ENCODE measurements at places on chromosomes 5 and 9. TPM values are rescaled to one million over a fixed set of nuclear protein-coding genes. Genes with fewer than 3 reads are reported as not detected.
A peak's percentile ranks its signal among the peaks of the same experiment; 100 is the strongest.

GRCh38 chr5:148792744-148793143 lies 33.7 kb upstream of the ADRB2 start:
- DNase-seq, result no peak

- DNase-seq, result no peak
Observed at GRCh38 chr5:157072508-157072907, 13.6 kb upstream of the HAVCR1 start.

- no peak for DNase-seq
Observed at GRCh38 chr5:43619380-43619779, 16.4 kb downstream of the NNT start.

- DNase-seq, result no peak
Observed at GRCh38 chr9:136712690-136713544, 545 bp downstream of the DIPK1B start.

DNA sequence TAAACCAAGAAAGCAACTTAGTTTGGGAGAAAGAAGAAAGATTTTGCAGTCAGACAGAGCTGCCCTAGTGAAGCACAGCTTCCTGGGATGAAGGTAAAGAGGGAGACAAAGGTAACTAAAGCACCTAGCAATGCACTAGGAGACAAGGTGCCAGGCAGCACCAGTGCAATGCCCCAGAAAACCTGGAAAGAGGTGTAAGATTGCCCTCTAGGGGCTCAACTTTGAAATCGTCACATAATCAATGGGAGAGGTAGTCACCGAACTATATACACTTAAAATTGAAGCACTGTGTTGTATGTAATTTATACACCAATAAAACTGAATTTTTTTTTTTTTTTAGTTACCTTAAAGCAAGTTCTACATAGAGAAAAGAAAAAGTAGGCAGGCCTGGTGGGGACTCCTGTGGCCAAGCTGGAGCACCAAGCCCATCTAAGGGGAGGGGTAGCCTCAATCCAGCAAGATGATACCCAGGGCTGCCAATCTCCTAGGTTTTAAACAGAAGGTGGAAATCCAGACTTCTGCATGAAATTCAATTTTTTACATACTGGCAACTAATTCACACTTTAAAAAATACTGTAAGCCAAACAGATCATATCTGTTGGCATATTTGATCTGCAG lies 48.2 kb downstream of the CDK5RAP2 start:
- DNase-seq, result no peak

DNA sequence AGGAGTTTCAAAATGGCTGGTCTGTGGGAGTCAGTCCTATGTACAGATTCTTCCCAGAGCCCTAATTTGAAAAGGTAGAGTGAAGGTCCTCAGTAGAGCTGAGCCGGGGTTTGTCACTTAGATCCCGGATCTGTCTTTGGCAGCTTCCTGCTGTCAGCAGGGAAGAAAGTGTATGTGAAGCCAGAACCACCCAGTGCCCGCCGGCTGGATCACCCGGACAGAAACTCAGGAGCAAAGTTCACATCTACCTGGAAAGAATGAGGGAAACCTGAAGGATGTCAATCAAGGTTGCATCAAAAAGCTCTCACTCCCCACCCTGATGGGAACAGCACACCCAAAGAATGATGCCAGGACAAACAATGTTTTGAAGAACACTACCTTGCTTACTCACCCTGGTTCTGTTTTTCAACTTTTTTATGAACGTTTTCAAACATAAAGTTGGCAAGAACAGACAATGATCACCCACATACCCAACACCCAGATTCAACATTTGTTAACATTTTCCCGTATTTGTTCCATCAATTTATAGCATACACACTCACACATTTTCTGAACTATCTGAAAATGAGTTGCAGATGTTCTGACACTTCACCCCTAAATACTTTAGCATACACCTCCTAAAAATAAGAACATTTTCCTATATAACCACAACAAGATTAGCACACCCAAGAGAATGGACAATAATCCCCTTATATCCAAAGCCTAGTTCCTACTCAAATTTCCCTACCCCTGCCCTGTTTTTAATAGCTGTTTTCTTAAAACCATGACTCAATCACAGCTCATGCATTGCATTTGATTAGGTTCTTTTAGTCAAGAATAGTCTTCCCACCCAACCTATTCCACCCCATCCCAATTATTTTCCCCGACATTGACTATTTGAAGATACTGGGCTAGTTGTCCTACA lies 133.9 kb downstream of the LHFPL2 start:
- DNase-seq, result no peak

DNA sequence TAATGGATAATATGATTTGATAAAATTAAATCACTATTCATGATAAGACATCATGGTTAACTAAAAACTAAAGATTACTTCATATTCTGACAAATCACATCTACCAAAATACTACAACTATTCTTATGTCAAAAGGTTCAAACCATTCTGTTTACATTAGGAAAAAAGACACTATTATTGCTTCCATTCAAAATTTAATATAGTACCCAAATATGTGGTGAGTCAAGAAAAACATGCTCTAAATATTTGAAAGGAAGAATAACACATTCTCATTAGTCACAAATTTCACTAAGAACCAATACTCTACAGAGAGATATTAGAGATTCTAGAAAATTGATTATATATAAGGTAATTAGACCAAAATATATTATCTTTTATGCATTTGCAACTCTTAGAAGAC lies 234.0 kb downstream of the TMEM232 start:
- no peak for DNase-seq

GRCh38 chr5:675871-676698 lies 17.1 kb downstream of the TPPP start:
- peak; percentile 89 for DNase-seq

DNA sequence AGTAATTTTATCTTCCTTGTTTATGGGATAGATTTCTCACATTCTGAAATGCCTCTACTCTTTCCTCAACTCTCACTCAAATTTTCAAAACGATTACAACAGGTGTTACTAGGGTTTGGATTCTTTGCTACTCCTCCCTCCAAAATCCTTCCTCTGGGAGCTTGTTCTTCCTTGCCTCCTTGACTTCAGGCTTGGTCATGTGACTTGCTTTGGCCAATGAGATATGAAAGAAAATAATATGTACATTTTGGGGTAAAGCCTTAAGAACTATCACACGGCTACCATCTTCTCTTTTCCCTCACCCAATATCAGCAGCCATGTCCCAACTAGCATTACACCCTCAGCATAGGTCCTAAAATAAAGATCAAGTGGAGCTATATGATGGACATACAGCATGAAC lies 28.8 kb upstream of the SLC1A1 start:
- DNase-seq, result no peak

- no peak for DNase-seq
Observed at GRCh38 chr5:108094800-108095199, 287.1 kb downstream of the FBXL17 start.

DNA sequence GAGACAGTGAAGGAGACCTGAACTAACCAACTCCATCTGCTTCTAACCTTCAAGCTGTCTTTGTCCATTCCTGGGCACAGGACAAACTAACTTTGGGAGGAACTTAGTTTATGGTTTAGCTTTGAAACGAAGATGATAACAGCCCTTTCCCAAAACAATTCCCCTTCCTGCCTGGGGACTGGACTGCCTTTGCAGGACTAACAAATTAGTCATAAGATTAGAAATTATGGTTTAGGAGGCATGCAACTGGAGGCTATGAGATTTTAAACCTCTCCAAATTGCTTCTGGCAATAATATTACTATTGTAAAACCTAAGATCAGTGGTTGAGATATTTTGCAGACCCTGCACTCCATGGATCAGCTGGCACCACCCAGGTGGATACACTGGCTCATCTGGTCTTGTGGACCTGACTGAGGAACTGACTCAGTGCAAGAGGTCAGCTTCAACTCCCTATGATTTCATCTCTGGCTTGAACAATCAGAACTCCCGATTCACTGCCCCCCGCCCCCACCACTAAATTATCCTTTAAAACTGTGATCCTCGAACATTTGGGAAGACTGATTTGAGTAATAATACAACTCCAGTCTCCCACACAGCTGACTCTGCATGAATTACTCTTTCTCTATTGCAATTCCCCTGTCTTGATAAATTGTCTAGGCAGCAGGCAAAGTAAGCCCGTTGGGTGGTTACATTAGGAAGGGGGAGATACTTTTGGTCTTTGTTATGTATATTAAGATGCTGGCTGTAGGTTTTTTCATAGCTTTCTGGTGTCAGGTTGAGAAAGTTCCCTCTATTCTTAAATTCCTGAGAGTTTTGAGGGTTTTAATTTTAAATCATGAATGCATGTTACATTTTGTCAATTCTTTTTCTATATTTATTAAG lies 213.3 kb downstream of the TSSK1B start:
- no peak for DNase-seq

DNA sequence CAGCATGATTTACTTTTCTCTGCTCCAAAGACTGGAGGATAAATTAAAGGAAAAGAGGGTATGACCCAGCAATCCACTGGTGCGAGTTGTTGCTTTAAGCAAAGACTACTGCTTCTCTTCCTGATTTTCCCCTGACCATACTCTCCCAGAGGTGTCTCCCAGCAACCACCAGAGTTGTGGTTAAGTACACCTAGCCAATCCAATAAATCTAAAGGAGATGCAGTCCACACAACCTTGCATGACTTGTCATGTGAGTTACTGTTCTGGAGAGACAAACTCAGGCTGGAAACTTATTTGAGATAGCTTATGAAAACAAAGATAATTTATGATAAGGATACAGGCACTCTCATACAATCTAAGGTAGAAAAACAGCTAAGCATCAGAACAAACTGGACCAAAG lies 11.9 kb downstream of the TMC1 start:
- no peak for DNase-seq

DNA sequence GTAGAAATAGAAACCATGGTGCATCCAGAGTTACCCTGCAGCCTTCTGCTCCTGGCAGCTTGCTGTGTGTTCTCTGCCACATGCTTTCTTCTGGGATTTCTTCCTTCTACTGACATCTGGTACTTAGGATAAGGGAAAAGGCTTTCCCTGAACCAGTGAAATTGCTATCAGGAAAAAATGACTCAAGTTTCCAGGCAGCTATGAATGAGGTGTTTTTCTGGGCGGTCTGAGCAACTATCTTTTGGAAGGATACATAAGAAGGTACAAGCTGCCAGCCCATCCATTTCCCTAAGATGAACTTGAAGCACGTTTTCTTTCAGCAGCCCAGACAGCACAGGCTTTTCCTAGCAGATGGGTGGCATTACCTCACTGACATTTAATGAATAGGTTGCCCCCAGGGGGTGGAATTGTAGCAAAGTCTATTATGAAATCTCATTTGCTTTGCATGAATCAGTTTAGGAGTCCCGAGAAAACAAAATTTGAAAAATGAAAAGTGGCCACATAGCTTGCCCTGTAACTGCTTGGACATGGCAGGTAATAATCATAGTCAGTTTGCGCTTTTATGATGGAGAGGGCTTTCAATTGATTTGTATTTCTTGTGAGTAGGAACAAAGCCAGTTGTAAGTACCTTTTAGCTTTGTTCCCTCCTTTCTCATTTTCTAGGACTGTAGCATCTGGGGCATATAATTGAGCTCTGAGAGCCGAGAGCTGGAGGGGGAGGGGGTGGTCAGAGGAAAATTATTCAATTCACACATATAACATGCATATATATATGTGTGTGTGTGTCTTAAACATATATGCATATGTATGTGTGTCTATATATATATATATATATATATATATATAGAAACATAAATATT lies 108.5 kb downstream of the C9orf152 start:
- DNase-seq, result no peak

- no peak for DNase-seq
Observed at GRCh38 chr5:32683125-32683524, 28.0 kb upstream of the NPR3 start.

GRCh38 chr5:166493040-166493439 lies 1798.4 kb upstream of the WWC1 start:
- no peak for DNase-seq

DNA sequence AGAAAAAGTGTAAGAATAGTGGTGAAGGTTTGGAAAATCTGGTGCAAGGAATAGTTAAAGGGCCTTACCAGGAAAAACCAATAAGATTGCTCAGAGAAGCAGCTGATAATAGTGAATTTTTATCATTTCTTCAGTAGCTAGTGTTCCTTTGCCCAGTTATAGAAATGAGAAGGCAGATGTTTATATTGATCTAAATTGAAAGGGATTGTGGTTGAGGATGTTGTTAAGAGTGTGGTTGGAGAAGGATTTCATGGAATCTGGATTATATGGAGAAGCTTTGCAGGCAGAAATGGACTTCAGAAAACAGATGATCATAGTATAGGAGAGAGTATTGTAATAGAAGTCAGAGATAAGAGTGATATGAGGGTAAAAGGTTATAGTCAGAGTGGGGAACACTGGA lies 102.6 kb downstream of the XRCC4 start:
- no peak for DNase-seq

DNA sequence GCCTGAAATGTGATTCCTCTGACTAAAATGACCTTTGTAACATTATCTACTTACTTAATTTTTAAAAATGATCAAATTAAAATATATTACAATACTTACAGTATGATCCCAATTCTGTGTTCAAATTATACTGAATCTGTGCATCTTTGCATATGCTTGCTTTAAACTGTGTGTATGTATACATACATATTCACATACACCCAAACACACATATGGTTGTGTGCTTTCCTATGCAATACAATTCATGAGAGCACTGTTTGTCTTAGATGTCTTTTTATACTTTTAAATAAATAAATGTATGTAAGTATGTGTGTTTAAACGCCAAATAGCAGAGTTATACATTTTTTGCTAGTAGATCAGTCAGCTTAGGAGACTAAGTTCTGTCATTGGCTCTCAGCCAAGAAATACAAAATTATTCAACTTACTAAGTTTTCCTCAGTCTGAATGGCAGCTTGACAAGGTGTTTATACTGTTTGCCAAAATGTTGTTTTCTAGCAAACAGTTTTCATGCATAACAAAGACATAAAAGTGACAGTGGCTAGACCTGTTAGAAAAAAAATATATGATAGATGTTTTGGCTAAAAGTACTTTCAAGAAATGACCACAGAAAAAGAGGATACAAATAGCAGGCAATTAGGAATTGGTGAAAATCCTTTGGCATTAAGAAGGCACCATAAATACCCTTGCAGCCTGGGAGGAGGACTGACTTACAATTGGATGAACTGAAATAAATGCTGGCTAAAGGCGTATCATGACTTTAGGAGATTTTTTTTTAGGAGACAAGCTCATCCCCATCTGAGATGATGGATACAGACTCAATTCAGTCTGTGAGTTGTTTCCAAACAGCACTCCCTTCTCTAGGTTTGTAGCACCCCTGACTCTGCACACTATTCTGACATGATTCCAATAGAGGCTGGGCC lies 7.9 kb downstream of the TICAM2 start:
- DNase-seq, result no peak

DNA sequence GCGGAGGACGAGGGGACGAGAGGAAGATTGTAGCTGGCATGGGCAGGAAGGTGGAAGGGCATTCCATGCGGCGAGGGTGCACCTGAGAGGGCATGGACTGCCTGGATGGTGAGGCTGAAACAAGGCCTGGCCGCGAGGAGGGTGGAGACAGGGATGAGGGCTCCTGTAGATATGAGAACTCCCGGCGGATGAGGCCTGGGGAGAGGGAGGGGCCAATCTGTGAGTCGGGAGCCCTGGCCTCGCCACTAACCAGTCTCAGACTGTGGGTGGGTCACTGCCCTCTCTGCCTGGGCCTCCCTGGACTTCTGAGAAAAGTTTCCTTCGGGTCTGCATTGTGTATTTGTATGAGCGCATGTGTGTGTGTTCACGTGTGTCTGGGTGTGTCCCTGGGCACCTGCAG lies 55.4 kb downstream of the LMX1B start:
- no peak for DNase-seq

The PAIP2 gene
- total RNA-seq, result 79.3 TPM

The ACSL6 gene
- total RNA-seq, result 0.35 TPM

The FOXD4L6 gene
- total RNA-seq, result not detected

The MXD3 gene
- 7.2 TPM for total RNA-seq

The WNT8A gene
- total RNA-seq, result not detected

The CARD6 gene
- total RNA-seq, result 19.5 TPM

The CSF2 gene
- not detected for total RNA-seq

The OR13C3 gene
- not detected for total RNA-seq

The CBY3 gene
- total RNA-seq, result not detected

The TAF11L5 gene
- not detected for total RNA-seq

The LECT2 gene
- not detected for total RNA-seq
